ENCODE measurements at places on chromosomes 16 and 17.

- DNase-seq = no peak
Measured at GRCh38 chr16:68272507-68273209, 8.3 kb downstream of the SLC7A6 start.

DNA sequence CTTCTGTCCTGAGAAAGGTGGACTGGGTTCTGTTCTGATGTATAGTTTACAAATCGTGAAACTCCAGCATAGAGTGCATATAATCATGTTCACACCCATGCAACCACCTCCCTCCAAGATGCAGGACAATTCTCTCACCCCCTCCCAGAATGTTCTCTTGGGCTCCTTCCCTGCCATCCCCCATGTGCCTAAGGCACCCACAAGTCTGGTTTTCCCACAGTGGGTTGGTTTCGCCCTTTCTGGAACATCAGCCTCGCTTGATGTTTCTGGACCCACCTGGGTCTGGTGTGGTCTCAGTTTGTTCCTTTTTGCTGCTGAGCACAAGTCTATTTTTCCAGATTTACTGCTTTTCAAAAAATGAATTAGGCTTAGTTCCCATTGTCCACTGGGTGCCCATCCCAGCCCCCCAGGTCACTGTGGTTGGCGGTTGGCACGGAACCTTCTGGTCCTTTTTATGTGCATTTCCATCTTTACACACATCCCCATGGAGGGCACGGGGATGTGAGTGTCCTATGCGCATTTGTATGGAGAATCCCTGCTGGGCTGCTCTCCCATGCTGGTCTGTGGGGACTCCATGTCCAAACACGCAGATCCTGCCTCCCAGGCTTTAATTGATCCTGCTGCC is 19.0 kb downstream of the MAP2K3 start:
- DNase-seq = no peak

GRCh38 chr16:57235128-57236021 is 9.7 kb upstream of the ARL2BP start:
- peak; percentile 68 for DNase-seq

DNA sequence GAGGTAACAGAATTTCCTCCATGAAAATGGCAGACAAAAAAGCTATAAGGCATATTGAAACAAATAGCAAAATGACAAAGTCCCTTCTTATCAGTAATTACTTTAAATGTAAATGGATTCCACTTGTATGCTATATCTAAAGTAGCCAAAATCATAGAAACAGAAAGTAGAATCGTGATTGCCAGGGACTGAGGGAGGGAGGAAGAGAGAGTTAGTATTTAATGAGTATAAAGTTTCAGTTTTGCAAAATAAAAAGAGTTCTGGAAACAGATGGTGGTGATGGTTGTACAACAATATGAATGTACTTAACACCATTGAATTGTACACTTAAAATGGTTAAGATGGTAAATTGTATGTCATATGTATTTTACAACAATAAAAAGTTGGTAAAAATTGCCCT is 407.4 kb downstream of the CA10 start:
- no peak for DNase-seq

- DNase-seq = peak; percentile 95
Measured at GRCh38 chr17:48908047-48908843, at the start of gene UBE2Z. Gene UBE2Z (plus strand): TSS chr17:48908407. CDS start chr17:48908504, 97 bp downstream.

DNA sequence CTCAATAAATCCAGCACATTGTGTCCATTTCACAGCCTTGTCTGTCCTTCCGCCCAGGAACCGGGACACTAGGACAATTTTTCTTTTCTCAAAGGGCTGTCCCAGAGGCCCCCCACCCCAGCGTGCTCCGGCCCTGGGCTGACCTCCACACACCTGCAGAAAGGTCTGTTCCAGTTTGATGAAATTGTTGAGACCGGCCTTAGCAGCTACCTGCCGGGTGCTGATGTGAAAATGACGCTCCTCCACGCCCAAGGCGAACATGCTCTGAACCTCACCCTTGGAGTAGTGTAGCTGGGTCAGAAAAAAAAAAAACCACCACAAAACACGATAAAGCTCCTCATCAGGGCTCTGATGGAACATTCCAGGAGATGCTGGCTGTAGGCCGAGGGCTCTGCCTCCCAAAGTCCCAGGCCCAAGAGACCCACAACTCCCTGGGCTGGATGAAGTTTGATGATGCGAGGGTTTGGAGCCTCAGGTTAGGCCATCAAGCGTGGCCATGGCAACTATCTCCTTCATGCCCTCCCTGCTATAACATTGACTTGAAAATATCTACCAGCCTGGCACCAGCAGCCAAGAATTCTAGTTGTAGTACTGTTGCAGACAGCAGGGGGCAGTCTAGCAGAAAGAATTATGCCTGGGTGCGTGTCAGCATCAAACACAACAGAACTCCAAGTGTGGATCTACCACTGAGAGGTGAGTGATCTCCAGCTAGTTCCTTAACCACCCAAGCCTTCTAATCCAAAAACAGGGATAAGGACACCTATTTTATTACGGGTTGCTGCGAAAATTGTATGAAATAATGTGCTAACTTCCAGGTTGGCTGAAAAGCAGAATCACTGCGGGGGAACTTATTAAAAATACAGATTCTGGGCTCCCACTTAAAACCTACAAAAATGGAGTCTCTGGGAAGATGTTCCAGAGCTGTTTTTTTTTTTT is 62.1 kb downstream of the RMI2 start:
- DNase-seq = peak; percentile 74

- peak; percentile 5 for DNase-seq
Measured at GRCh38 chr17:65987988-65988387, 203.9 kb downstream of the CEP112 start.

DNA sequence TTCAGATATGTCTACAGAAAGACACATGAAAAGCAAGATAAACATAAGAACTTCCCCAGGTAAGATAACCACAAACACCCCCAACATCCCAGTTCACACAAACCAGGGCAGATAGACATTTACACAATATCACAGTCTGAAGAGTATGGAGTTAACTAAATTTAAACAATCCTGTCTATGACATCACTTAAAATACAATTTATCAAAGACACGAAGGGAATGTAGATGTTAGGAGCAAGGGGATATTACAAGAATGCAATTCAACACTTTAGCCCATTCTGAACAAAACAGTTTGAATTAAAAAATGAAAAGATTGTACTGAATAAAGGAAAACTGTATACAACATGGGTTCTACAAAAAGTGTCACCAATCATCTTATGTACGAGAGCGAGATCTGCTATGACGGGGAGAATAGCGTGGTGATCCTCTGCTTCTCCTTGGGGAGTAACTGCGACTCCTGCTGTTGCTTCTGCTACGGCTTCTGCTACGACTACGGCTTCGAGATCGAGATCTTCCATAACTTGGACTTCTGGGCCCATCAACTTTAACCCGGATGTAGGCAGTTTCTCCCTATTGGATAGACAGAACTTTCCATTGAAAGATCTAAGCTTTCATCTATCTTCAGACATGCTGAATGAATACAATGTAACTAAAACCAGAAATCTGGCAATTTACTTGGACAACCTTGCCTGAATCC is 1.9 kb downstream of the SRSF1 start:
- DNase-seq = no peak

DNA sequence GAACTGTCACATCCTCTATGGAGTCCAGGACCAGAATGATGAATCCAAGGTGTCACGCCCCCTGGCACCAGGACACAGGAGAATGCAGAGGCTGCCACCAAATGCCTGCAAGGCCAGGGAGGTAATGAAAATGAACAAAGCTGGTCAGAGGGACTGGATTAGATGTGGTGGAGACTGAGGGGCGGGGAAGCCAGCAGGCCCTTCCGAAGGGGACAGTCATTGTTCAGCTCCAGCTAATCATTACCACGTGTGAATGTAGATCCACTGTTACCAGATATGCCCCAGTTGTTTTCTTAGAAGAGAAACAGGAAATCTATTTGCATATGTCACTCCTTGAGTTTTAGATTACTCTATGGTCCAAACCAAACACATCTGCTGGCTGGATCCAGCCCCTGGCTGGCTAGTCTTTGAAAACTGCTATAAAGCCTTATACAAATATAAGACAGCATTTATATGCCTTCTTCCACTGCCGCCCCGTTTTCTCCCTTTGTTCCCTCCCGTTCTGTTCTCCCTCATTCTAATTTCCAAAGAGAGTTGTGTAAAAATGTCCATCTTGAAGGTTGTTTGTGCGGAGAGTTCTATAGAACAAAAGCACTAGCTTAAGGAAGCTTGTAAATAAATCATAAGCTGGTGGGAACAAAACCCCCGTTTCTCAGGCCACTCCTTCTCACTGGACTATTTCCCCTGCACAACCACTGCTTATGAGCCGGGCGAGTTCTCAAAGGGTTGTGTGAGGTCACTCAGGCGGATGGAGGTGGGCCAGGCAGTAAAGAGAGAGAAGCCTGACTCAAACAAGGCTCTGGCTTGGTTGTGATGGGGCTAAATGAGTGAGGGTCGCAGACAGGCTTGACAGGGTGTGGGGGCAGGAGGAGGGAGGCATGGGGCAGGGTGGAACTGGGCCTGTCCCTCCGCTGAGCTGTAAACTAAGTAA is 14.2 kb downstream of the CRYM start:
- no peak for DNase-seq

DNA sequence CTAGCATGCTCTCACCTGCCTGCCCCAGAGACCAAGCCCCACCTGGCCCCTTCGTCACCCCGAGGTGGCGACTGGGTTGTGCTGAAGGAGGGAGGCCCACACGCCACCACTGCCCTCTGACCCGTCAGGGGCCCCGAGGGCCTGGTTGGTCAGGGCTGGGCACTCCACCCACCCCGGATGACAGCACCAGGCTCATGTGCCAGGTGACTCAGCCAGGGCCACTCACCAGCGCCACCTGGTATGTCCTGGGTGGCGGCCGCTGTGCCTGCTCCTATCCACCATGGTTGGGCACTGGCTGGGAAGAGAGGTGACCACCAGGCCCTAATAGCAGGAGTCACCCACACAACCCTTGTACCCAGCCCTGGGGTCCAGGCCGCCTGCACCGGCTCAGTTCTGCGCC is 68.9 kb downstream of the JPH3 start:
- no peak for DNase-seq

- no peak for DNase-seq
Measured at GRCh38 chr16:75260851-75261589, 9.6 kb upstream of the BCAR1 start.

- no peak for DNase-seq
Measured at GRCh38 chr16:51146256-51146924, 4.7 kb downstream of the SALL1 start.

- no peak for DNase-seq
Measured at GRCh38 chr17:78210111-78210510, 3.9 kb upstream of the BIRC5 start.

GRCh38 chr16:85084841-85085510 is 27.3 kb downstream of the CIBAR2 start:
- DNase-seq = no peak

- no peak for DNase-seq
Measured at GRCh38 chr17:64129515-64129764, 504 bp downstream of the ERN1 start.
